Activated naive CD4-positive, alpha-beta T cell treated with anti-CD3 and anti-CD28 coated beads, Interleukin-2, amount 50 U/mL, for 72 hours (primary cell): ENCODE measurements at places on chromosomes 13 and 19.

DNA sequence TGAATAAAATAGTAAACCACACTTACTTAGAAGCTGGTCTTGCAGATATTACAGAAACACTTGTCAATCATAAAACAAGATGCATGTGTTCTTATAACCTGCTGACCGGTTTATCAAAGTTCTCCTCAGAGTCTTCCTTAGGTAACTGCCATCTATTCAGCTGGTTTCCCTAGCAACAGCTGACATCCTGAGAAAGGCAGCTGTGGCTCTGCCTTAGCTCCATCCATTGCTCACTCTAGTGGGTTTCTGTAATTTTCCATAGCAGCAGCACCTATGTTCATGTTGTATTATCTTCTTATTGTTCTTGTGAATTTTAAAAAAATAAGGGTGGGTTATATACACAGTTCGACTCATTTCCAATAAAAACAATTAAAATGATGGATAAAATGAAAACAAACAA is 87.8 kb downstream of the RAP2A start:
- no peak for DNase-seq

GRCh38 chr19:17482877-17483604 is 12.7 kb downstream of the SLC27A1 start:
- no peak for DNase-seq

GRCh38 chr13:39916330-39916729 is 260.9 kb downstream of the COG6 start:
- no peak for DNase-seq

DNA sequence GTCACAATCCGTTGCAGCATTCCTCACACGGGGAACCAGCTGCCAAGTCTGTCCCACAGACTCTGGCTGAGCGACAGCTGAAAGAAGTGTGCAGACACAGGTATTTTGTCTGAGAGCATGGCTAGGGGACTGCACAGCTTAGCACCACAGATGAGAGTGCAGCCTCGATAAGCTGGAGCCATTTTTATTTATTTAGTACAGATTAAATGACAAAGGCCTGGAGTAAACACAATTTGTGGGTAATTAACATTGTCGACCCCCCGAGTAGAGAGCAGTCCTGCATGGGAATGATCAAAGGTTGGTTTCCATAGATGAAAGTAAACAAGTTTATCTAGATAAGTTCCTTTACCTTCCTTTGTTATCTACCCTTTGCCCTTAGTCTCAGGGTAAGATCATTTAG is 836.2 kb downstream of the DACH1 start:
- DNase-seq = no peak

GRCh38 chr13:44432650-44433049 is 59.0 kb downstream of the SERP2 start:
- no peak for DNase-seq

DNA sequence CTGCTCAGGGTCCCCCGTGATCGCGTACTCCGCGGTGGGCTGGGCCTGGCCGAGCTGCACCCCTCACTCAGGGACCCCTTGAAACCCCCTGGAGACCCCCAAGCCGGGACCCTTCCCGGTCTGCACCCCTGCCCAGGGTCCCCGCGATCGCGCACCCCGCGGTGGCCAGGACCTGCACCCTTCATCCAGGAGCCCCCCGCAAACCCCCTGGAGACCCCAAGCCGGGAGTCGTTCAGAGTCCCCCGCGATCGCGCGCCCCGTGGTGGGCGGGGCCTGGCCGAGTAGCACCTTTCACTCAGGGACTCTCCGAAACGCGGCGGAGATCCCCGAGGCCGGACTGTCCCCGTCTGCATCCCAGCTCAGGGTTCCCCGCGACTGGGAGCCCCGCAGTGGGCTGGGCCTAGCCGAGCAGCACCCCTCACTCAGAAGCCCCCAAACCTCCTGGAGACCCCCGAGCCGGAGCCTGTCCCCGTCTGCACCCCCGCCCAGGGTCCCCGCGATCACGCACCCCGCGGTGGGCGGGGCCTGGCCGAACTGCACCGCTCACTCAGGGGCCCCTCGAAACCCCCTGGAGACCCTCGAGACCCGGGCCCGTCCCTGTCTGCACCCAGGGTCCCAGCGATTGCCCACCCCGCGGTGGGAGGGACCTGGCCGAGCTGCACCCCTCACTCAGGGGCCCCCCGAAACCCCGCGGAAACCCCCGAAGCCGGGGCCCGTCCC is 748 bp downstream of the LMNB2 start:
- peak; percentile 70 for DNase-seq

GRCh38 chr13:48346583-48346982 is 43.0 kb downstream of the RB1 start:
- no peak for DNase-seq

- no peak for DNase-seq
Observed at GRCh38 chr13:53054569-53054968, 26.0 kb downstream of the OLFM4 start.

GRCh38 chr19:55146705-55147273 is 2.2 kb downstream of the TNNT1 start:
- DNase-seq = no peak

DNA sequence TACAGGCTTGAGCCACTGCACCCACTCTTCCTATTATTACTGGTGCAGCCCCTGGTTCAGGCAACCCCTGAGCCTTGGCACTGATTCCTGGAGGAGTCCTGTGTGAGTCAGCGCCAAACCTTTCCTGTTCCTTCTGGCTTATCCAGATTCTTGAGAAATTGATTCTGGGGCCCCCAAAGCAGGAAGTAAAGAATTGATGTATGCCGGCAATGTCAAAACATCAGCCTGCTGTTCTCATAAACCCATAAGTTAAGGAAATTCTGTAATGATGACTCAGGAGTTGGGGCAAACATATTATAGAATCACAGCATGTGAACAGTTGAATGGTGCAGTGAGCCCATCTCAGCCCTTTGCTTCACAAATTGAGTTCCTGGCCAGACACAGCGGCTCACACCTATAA is 1.4 kb upstream of the OR7G3 start:
- no peak for DNase-seq

DNA sequence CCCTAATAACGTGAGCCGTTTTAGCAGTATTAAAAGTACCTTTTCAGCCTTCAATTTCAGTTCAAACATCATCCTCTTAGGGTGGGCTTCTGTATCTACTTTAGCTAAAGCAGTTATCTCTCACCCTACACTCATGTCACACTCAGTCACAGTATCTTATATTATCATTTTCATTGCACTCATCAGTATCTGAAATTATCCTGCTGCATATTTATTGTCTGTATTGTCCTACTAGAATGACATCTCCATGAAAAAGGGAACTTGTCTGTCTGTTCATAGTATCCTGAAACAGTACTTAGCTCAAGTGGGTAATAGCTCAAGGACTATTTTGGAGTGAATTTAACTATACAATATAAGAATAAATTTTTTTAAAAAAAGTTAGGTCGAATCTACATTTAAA is 19.9 kb upstream of the RFC3 start:
- no peak for DNase-seq

GRCh38 chr13:63944911-63945310 is 2529.3 kb upstream of the PCDH20 start:
- no peak for DNase-seq

DNA sequence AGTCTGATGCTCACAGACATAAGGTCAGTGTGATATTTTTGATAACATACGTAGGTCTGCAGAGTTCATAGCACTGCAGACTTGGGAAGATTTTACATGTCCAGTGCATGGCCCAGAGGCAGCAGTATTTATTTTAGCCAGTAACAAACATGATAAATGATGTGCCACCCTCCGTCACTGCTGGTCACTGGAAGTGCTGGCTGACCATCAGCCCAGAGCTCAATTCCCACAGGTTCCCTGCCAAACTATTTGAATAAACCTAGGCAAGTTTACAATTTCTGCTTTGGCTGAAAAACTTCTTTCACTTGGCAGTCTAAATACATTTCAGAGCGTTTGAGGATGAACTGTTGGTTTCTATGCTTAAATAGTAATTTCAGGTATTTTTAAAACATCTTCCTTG is 135.5 kb upstream of the EDNRB start:
- DNase-seq = no peak

GRCh38 chr19:23855676-23856075 is 59.0 kb upstream of the ZNF726 start:
- DNase-seq = no peak

DNA sequence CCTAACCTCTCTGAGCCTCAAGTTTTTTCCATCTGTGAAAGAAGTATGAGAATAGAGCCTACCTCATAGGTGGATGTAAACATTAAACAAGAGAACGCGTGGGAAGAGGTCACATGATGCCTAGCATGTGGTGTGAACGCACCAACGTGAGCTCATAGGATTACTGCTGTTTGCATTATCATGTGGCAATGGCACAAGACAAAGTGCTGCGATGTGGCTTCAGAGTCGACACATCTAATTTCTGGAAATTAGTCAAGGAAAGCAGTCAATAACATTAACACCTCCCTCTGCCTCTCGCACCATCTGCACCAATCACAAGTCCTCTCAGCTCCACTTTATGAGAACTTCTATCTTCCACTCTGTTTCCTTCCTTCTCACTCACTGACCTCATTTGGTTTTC is 489.7 kb downstream of the COG6 start:
- DNase-seq = no peak

DNA sequence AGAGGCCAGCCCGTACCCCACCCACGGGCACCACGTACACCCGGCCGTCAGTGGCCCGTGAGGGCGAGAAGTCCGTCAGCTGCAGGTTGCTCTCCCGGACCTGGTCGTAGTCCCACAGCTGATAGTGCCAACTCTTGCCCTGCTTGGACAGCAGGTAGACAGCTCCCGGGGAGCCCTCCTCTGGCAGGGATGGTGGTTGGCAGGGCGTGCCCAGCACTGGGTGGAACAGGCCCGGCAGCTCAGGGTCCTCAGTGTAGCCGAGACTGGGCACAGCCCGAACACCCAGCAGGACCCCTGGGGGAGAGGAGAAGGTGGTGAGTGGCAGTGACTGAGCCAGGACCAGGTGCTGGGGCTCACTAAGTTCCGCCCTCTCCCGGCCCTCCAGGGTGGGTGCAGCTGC is 7.8 kb downstream of the ACTMAP start:
- DNase-seq = no peak
